ENCODE measurements at places on chromosomes 1 and 21.

DNA sequence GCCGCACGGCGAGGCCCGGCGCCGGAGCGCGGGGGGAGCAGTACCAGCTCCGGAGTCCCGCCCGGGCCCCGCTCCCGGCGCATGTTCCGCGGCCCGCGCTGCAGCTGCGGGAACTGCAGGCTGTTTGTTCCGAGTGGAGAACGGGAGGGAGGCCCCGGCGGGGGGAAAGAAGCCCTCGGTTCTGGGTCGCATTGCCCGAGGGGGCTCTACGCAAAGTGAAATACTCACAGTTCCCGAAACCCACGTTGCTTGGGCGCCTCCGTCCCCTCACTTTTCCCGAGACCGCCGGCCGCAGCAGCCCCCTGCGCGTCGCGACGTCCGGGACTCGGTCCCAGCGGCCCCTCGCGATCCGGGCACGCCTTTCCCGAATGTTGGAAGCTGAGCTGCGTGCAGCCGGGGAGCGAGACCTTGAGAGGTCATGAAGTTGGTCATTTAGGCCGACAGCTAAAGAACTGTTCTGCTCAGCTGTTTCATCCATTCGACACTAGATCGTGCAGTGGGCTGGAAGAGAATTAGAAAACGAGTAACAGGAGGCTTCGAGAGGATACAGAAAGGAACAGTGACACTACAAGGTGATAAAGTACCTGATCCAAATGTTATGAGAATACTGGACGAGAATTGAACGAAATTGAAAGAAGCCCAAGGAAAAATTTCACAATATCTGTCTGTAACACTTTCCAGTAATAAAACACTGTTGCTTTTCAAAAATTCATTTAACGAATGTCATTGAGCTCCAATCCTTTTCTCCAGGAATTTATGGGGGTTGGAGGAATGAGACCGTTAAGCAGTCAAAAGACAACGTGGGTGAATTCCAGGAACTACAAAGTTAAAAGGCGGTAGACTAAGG lies 657 bp upstream of the LIN9 start:
- DNase-seq: no peak

- no peak for DNase-seq
These were observed 5.6 kb upstream of the BSDC1 start for GRCh38 chr1:32399843-32400242.

- no peak for DNase-seq
These were observed 168.1 kb upstream of the FGGY start for GRCh38 chr1:59128784-59129227.

DNA sequence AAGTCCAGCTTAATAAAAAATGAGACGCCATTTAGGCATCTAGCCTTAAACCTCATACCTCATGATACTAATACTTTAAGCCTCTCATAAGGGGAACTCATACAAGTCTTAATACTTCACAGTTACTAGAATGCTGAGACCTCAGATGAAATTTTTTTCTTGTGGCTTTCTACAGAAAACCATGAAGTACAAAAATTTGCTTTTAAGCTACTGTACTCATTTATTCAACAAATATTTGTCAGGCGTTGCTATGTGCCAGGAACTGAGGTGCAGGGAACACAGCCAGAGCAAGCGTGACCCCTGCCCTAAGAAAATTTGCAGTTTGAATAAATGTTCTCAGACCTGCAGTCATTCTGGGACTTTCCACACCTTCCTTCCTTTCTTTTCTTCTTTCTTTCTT lies 150.6 kb downstream of the MRPL39 start:
- DNase-seq: no peak

GRCh38 chr1:226786550-226786949 lies 47.5 kb upstream of the ITPKB start:
- DNase-seq: no peak

DNA sequence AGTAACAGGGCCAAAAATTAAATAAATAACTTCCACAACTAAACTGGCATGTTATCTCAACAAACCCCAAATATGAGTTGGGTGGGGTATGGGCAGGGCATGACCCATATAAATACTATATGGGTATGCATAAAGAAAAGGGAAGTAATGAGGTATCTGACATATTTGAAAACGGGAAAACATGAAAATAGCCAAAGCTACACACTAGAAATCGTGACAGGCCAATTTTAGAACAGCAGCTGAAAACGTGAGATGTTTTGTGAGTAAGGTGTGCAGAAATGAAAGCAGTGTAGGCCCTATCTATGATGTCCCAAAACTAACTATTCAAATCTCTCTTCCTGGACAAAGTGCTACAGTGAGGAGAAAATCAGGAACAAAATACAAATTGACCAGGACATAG lies 537.9 kb upstream of the NR5A2 start:
- DNase-seq: no peak

DNA sequence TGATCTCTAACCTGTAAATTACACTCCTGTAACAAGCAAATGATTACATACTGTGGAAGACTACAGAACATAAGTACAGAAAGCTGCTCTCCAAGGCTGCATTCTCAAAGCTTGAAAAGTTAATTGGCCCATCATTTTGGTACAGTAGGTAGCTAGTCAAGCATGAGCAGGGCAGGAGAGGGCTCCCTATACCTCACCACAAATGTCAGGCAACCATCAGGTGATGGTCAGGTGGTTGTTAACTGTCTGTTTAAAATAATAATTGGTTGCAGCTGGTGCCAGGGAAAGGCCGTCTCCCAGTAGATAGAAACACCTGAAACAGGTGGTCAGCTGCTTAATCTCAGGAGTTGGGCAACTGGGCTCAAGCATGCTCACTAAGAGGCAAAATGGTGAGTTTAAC lies 13.1 kb upstream of the SLC1A7 start:
- DNase-seq: no peak

- DNase-seq: no peak
These were observed 31.8 kb downstream of the ATF3 start for GRCh38 chr1:212640223-212640878.

- DNase-seq: no peak
These were observed 96.0 kb upstream of the SYT6 start for GRCh38 chr1:114249691-114250090.

- no peak for DNase-seq
These were observed 41.5 kb upstream of the DIPK1A start for GRCh38 chr1:93002781-93003180.

DNA sequence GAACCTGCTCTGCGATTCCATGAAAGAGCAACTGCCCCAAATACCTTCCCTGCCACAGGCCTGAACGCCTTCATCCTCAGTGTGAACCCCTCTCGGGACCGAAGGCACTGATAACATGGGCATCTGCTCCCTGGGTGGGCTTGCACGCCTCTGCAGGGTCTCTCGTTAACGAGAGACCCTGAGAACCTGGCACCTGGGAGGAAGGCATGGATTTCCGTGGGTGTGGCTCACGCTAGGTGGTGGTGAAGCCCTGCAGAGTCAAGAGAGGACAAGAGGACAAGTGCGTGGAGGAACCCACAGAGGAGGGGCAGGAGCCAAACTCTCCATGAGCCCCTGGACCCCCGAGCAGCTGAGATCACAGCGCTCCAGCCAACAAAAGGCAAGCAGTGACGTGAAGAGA lies 26.8 kb upstream of the COL6A2 start:
- no peak for DNase-seq

GRCh38 chr1:193763266-193763665 lies 576.9 kb upstream of the B3GALT2 start:
- no peak for DNase-seq
